Right atrium auricular region (tissue), 2 donors: ENCODE measurements at places on chromosomes 6 and 20. TPM values are rescaled to one million over a fixed set of nuclear protein-coding genes. Genes with fewer than 3 reads are reported as not detected.

- peaks cover 12% of the 10 kb centered on the region for H3K4me1 ChIP-seq
- no peak overlapping the region for H3K4me3 ChIP-seq
- DNase-seq: no peak
These were observed 46.2 kb downstream of the EDN1 start for GRCh38 chr6:12336121-12336971.

The PRSS35 gene
- 10.0 TPM for total RNA-seq

DNA sequence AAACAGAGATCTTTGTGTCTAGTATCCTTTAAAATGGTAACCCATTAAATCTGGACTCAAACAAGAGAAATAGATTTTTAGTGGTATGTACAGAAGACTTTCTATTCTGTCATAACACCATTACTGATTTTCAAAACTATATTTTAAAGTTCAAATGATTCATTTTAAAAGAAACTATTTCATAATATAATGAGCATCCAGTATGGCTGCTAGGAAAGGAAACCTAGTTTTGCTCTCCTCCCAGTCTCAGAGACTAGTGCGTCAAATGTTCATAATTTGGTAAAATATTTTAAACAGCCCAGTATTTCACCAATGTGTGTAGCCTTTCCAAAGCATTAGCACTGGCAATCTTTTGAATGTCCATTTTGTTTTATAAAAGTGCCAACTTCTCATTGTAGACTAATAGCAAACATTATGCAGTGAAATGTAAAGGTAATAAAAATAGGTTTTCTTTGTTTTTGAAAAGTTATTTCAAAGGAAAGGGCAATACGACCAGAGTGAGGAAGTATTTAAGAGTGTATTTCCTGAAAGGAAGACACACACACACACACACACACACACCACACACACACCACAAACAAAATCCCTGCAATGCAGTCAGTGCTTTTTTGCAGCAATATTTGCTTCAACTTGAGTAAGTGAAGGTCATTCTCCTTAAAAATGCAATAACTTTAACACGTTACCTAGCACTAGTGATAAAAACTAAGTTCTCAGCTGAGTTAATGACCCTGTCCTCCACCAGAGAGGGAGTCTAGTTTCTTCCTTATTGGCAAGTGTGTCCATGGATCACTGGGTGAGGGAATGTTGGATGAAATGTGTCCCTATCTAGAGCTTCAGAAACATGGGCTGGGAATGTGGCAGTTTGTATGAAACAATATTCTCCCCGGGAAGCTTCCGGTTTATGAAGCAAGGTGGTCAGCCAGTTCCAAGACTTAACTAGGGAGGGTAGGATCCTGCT, 4.6 kb downstream of the PPP1R3G start:
- H3K4me3 ChIP-seq: no peak overlapping the region
- peak; percentile 1 for DNase-seq

The ZFP57 gene
- total RNA-seq: 0.30 TPM

DNA sequence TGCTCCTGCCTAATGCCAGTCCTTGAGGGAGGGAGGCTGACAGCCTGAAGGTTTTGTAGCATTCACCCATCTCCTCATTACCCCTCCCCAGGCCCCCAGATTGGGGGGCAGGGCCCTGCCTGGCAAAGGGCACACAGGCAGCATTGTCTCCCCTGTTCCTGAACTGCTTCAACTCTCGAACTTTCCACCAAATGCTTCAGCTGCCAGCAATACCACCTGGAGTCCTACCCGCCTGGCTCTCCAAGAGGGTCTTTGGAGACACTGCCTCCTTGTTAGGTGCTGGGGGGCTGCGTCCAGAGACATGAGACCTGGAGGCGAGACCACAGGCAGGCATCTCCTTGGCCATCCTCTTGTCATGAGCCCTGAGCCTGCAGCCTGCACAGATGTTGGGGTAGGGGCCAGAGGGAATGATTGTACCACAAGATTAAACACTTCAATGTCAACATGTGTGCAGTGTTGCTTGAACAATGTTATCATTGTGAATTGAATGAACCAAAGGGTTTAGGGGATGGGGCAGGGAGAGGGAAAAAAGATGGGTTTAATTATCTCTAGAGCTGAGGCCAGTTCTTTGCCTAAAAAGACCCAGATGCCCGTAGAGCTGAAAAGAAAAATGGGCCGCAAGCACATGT, 25.0 kb downstream of the BMP7 start:
- no peaks in the 10 kb centered on the region for H3K36me3 ChIP-seq
- H3K27me3 ChIP-seq: no peaks in the 10 kb centered on the region
- H3K27ac ChIP-seq: no peak overlapping the region
- no peaks in the 10 kb centered on the region for H3K4me1 ChIP-seq
- DNase-seq: no peak

DNA sequence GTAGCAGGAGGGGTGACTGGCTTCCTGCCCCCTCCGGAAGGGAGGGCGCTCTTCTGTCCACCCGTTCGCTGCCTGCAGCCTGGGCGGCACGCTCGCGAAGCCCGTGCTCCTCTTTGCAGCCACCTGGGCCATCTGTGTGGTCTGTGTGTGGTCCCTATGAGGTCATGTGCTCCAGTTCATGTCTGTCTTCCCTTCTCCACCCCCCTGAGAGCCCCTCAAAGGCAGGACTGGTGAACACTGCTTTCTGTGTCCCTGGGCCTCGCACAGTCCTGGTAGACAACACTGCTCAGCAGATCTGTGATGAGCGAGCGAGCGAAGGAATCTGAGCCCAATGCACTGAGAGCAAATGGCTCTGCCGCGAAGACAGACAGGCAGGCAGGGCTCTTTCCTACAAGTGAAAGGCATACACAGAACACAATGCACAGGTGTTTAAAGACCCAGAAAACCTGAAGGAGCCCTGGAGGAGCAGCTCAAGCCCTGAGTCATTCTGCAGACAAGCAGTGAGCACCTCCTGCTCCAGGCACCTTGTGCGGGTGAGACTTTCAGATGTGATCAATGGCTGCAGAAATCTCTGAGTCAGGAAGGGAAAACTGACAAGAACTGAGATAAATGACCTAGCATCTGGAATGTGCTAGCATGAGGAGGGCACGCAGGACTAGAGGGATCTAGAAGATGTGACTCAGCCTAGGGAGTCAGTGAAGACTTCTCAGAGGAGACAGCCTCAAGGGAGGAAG, 27.1 kb downstream of the PPP1R3G start:
- no peaks in the 10 kb centered on the region for H3K36me3 ChIP-seq
- H3K4me1 ChIP-seq: no peaks in the 10 kb centered on the region
- no peak overlapping the region for H3K4me3 ChIP-seq
- no peaks in the 10 kb centered on the region for H3K27me3 ChIP-seq

- H3K27ac ChIP-seq: no peak overlapping the region
- no peaks in the 10 kb centered on the region for H3K27me3 ChIP-seq
- no peaks in the 10 kb centered on the region for H3K4me1 ChIP-seq
- no peak overlapping the region for H3K4me3 ChIP-seq
- no peaks in the 10 kb centered on the region for H3K36me3 ChIP-seq
These were observed 16.2 kb upstream of the BCAS1 start for GRCh38 chr20:54086507-54087039.

DNA sequence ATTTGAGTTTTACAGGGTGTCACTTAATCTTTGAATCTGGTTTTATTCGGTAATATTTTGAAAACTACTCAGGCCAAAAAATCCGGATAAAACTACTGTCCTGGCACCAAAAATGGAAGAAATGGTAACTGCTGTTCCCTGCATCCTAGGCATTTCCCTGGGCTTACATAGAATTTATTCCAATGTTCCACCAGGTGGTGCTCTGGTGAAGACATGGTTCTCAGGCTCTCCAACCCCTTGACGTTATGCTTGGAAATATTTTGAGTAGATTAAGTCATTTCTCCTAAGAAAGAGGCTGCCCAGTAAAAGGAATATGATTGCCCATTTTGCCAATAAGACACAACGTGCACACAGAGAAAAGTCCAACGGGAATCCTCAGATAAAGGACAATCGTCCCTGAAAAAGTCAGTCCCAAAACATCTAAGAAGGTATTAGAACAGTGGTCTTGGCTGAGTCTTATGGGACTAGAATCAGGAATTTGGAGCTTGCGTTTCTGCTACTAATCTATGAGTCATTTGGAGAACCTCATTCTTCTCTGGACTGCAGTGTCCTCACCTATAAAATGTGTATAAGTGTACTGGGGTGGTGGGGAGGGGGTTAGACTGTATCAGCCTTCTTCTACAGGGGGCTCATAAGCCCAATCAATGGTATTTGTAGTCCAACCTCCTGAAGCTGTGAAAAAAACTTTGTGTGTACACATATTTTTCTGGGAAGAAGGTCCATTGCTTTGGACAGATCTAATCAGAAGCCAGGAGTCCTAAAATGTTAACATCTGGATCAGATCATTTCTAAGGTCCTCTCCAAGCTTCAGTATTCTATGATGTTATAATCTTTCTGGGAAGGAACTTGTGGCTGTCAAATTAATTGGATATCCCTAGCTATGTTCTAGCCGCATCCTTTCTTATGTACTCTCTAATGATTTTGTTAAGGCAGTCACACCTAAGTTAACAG, 131.0 kb upstream of the BMP2 start:
- H3K4me3 ChIP-seq: no peak overlapping the region
- no peaks in the 10 kb centered on the region for H3K4me1 ChIP-seq
- no peaks in the 10 kb centered on the region for H3K36me3 ChIP-seq
- DNase-seq: no peak
- H3K27ac ChIP-seq: no peak overlapping the region
- H3K27me3 ChIP-seq: no peaks in the 10 kb centered on the region

DNA sequence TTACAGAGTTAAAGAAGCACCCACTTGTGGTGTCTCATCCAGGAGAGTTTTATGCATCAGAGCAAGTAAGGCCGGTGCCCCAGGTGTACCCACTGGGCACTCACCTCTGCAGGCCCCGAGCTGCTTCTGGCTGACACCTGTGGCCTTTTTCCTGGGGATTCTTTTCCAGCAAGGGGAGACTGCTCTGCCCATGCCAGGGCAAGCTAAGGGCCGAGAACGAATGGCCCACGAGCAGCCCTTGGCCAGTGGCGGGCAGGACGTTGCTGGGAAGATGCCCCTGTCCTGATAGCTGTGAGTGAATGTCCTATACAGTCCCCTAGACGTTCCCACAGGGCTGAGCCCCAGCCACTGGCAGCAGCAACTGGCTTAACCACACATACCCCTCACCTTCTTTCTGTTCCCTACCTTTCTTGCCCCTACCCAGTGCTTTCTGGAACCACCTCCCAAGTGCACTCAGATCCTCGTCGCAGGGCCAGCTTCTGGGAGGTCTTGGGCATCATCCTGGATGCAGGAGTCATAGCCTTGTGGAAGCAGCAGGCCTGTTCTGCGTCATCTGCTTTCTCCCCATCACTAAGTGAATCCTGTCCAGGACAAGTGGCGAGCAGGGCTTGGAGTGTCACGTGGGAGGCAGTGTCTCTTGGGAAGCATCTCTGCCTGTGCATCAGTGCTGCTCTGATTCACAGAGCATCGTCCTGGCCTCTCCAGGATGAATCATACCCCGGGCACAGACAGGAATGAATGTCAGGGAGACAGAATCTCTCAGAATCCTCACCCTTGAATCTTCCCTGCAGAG, 32.5 kb downstream of the SYNDIG1 start:
- no peaks in the 10 kb centered on the region for H3K27me3 ChIP-seq
- no peaks in the 10 kb centered on the region for H3K4me1 ChIP-seq
- H3K27ac ChIP-seq: peak overlapping the region; percentile 91
- H3K4me3 ChIP-seq: no peak overlapping the region
- no peaks in the 10 kb centered on the region for H3K36me3 ChIP-seq

GRCh38 chr6:151432651-151433050, 19.3 kb downstream of the RMND1 start:
- H3K27me3 ChIP-seq: no peaks in the 10 kb centered on the region
- H3K4me3 ChIP-seq: no peak overlapping the region
- H3K4me1 ChIP-seq: peaks cover 14% of the 10 kb centered on the region
- H3K36me3 ChIP-seq: peaks cover 24% of the 10 kb centered on the region
- DNase-seq: no peak

The HUS1B gene
- total RNA-seq: 0.47 TPM

DNA sequence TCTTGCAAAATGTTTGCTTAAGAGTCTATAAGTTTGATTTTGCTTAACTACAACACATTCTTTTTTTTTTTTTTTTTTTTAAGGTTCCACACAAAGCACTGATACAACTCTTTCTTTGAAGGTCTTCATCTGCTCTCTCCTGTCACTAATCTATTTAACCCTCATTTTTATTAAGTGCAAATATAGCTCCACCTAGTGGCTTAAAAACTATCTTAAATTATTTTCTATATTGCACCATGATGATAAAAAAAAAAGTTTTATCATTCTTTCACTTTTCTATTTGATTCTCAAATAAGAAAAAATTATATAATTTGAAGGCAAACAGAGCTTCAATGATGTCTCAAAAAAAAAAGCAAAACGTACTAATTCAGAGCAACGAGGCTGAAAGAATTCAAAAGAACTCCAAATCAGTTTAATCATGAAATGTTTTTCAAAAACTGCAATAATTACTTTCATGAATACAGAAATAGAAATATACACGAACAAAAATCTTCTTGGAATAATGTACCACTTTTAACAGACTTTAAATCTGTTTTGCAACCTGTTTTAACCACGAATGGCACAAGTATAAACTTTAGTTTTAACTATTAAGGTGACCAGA, 12.8 kb downstream of the ESF1 start:
- H3K27me3 ChIP-seq: no peaks in the 10 kb centered on the region
- no peaks in the 10 kb centered on the region for H3K4me1 ChIP-seq
- DNase-seq: no peak
- H3K36me3 ChIP-seq: peaks cover 73% of the 10 kb centered on the region
- no peak overlapping the region for H3K27ac ChIP-seq
- H3K4me3 ChIP-seq: no peak overlapping the region

DNA sequence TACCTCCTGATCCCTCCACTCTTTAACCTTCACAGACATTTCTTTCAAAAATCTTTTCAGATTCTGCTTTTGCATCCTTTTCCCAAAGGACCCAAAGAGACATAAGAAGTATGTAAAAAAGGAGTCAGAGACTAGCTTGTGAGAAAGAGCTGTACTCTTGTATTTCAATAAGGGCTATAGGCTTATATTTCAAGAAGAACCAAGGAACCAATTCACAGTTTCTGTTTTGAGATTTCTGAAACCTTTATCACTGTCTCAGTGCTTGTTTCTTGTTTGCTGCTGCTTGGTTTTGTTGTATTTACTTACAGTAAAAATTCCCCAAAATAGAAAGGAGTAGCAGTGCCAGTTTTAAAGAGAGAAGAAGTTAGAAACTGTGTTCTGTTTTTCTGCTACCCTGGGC, 461.6 kb upstream of the ID4 start:
- no peak for DNase-seq
- no peaks in the 10 kb centered on the region for H3K4me1 ChIP-seq
- H3K27me3 ChIP-seq: no peaks in the 10 kb centered on the region
- no peaks in the 10 kb centered on the region for H3K36me3 ChIP-seq
